ENCODE measurements at places on chromosomes 1 and 21.

GRCh38 chr1:42913426-42914091, 45.1 kb downstream of the SLC2A1 start:
- no peak for DNase-seq

- no peak for DNase-seq
Observed at GRCh38 chr1:207076181-207076955, 12.3 kb upstream of the C4BPB start.

- DNase-seq, result no peak
Observed at GRCh38 chr1:10908266-10908665, 104.2 kb upstream of the TARDBP start.

GRCh38 chr1:215606564-215607168, 39.6 kb downstream of the KCTD3 start:
- no peak for DNase-seq
